Heart left ventricle (tissue), 16 donors: ENCODE measurements at places on chromosomes 6 and 20. TPM values are rescaled to one million over a fixed set of nuclear protein-coding genes. Genes with fewer than 3 reads are reported as not detected.

The NR2E1 gene
- total RNA-seq = not detected

The SERINC1 gene
- total RNA-seq = 160 TPM

The JAG1 gene
- total RNA-seq = 29.6 TPM

GRCh38 chr6:13863699-13864155 is 49.4 kb upstream of the MCUR1 start:
- H3K27me3 ChIP-seq = peaks cover 17% of the 10 kb centered on the region
- no peaks in the 10 kb centered on the region for H3K36me3 ChIP-seq
- H3K4me1 ChIP-seq = peaks cover 5% of the 10 kb centered on the region
- DNase-seq = no peak
- no peak overlapping the region for H3K4me3 ChIP-seq
